Posterior cingulate gyrus (tissue), 11 donors: ENCODE measurements at places on chromosomes 11 and 22.

GRCh38 chr11:81892770-81893635 lies 840.7 kb downstream of the FAM181B start:
- DNase-seq = peak; percentile 34

DNA sequence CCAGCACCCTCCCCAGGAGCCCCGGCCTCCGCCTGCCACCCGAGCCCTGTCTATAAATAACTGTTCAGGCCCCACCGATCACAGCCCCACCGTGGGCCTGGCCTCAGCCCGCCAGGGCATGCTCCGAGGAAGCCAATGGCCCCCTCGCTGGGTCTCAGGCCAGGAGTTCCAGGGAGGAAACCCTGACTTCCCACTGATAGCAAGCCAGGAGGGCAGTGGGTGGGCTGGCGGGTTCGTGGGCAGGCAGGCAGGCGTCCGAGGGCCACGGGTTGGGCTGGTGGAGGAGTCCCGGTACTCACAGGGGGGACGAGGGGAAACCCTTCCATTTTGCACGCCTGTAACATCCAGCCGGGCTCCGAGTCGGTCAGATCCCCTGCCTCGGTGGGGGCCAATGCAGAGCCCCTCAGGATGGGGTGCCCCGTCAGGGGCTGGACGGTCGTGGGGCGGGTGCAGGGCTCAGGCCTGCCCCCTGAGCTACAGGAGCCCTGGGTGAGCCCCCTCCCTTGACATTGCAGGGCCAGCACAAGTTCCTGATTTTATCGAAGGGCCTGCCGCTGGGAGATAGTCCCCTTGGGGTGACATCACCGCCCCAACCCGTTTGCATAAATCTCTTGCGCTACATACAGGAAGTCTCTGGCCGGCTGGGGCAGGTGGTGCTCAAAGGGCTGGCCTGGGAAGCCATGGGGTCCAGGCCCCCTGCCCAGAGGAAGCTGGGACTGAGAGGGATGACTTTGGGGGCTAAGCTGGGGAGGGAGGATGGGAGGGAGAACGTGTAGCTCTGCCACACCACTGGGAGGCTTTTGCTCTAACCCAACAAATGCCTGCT lies at the start of gene SPI1:
Gene SPI1, minus strand, starts transcription at position 538 of the 826 bp plus-strand sequence. Its CDS starts 194 bp downstream, at position 344.
- DNase-seq = no peak

DNA sequence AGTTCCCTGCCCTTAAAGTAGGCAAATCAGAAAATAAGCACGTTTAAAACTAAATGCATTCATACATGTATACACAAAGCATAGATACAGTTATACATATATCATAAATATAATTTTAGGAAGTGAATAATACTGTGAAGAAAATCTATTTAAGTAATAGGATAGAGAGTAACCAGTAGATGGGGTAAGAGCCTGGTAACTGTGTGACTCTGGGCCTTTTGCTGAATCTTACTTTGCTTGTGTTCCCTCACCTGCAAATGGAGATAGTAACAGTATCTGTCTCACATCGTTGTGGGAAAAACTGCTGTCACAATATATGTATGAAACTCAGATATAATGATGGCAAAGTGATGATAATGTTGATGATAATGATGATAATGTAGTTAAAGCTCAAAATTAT lies 29.9 kb downstream of the MS4A2 start:
- DNase-seq = no peak

DNA sequence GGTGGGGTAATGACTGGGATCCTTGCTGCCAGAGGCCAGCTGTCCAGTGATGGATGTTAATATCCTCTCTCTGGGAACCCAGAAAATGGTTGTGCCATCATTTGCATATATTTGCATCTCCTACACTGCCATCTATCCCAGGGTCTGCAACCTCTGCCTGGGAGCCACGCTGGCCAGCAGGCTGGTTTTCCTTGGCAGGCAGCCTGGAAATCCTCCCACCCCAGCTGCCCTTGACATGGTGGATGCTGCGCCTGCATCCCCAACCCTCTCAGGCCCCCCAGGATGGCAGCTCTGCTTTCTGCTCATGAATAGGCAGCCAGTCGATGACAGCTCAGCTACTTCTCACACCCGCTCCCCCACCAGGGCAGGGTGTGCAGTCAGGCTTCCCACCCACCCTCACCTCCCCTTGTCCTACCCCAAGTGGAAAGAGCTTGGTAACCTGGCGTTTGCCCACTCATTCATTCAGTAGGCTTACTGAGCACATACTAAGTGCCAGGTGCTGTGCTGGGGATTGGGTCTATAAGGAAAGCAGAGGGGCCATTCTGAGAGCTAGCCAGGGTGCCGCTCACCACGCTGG lies 202.5 kb downstream of the TRIM29 start:
- DNase-seq = peak; percentile 36

DNA sequence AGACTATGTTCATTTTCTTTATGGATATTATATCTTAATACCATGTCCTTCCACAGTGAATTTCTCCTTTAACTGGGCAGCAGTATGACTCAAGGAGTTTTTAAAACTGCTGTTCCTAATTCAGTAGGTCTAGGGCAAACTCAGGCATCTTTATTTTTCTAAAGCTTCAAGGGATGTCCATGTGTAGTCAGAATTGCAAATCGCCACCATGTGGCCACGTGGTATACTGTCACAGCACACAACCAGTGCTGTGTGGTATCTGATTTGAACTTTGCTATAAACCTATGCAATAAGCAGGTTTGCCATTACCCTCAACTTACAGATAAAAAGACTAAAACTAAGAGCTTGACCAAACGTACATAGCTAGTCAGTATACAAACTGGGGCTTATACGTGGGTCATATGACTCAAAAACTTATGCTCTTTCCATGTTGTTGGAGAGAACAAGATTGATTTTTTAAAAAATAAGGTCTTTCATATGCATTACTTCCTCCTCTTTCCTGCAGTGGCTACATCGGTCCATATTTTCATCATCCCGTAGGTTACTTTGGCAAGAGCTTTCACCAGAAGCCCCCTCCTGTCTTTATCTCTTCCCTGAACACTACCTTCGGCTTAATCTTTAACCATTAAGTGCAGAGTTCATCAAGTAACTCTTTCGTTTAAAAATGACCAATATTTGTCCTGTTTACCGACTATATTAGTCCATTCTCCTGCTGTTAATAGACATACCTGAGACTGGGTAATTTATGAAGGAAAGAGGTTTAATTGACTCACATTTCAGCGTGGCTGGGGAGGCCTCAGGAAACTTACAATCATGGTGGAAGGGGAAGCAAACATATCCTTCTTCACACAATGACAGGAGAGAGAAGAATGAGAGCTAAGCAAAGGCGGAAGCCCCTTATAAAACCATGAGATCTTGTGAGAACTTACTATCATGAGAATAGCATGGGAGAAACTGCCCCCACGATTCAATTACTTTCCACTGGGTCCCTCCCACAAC lies 8.0 kb upstream of the HTATIP2 start:
- no peak for DNase-seq

DNA sequence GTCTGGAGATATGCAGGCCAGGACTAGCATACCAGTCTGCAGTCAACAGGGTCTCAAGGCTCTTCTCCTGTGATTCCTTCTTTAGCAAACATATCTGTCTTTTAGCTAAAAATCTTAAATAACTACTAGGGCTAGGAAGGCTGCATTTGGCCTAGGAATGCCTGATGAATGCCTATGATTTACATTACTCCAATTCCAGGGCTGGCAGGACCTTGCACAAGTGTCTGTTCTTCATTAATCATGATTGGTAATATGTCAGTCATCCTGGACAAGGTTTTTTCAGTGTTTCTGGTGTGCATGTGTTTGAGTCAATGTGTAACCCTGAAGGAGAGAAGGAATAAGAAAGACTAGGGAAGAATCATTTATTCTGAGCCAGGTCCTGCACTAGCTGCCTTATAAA lies 280.5 kb upstream of the NARS2 start:
- no peak for DNase-seq

GRCh38 chr22:29478326-29479276 lies 1.4 kb upstream of the NEFH start:
- no peak for DNase-seq

DNA sequence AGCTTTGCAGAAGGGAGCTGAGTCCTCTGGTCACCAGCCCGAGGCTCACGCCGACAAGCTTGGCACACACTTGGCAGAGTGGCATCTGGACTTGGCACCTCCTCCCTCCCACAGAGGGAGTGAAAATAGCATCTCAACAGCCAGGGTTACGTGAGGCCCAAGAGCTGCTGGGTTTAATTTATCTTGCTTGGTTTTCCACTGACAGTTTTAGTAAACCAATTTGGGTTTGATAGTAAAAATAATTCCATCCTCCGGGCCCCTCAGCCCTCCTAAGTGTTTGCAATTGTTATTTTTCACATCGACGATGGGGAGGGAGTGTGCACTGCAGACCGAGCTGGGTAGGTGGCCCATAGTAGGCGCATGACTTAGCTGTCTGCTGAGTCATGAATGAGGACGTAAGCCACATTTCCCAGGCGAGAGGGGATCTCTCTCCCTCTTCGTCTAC lies 107.6 kb upstream of the ASPHD2 start:
- peak; percentile 92 for DNase-seq

GRCh38 chr11:6608726-6609501 lies 3.1 kb downstream of the TAF10 start:
- no peak for DNase-seq

GRCh38 chr11:119382101-119382500 lies 611 bp upstream of the USP2 start:
- DNase-seq = no peak

DNA sequence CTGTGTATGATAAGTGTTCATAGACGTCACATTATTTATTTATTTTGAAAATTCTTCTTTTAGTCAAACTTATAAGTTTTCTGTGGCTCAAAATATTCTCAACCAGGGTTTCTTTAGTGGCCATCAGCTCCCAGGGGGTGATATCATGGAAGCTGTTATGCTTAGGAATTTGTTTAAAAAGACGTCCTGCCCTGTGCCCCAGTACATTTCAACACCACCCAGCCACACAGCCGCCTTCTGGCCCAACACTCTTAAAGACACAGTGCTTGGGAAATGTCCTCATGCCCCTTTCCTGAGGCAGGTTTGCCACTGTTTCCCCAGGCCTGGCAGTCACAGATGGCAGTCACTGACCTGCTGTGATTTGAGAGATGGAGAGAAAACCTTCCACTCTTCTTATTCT lies 19.9 kb downstream of the TSKU start:
- no peak for DNase-seq

DNA sequence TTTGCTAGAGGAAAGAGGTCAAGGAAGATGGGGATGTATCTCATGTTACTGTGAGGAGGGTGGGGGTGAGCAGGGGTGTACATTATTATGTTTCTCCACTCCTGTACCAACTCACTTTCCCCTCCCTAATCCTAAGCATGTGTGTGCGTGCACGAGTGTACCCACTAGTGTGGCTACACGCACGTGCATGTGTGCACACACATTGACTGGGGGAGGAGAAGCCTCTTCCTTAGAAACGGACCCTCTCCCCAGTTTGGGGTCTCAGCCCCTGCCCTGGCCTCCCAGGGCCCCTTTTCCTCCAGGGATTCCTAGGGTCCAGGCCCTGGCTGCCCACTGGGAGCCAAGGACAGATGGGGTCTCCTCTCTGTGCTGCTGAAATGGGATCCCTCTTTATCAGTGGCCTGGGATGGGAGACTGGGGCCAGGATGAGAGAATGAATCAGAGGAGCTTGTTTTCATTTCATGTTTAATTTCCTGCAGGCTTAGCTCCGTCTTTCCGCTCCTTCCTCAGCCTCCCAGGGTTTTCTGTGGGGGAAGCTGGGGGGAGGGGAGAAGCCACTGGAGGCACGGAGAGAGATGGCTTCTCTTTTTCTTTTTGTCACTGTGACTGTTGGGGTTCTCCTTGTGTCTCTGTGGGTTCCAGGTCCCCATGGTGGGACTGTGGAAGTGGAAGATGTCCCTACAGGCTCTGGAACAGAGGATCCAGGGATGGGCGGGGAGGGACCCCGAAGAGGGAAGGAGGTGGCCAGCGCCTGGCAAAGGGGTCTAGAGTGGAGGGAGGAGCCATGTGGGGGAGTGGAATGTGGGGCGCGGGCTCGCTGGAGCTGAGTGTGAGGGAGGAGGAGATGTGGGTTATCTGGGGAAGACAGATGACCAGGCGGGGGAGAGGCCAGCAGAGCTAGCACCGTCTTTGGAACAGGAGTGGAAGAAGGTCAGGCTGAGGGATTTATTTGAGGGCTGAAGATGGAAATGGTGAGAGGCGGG lies 40.3 kb downstream of the ALX4 start:
- no peak for DNase-seq

- no peak for DNase-seq
Observed at GRCh38 chr22:40216041-40216756, 38.5 kb downstream of the TNRC6B start.

- DNase-seq = peak; percentile 90
Observed at GRCh38 chr11:95108159-95108611, 18.5 kb downstream of the ENDOD1 start.
